Esophagus mucosa (tissue), 1 donor: ENCODE measurements at places on chromosomes 5 and 9. TPM values are rescaled to one million over a fixed set of nuclear protein-coding genes. Genes with fewer than 3 reads are reported as not detected.

- no peak for ATAC-seq
Measured at GRCh38 chr9:110999379-110999778, 38.9 kb downstream of the LPAR1 start.

- no peak for ATAC-seq
Measured at GRCh38 chr5:98179791-98180755, 593.4 kb upstream of the RGMB start.

GRCh38 chr5:153147891-153148623 is 342.4 kb upstream of the GRIA1 start:
- peak; percentile 63 for ATAC-seq

DNA sequence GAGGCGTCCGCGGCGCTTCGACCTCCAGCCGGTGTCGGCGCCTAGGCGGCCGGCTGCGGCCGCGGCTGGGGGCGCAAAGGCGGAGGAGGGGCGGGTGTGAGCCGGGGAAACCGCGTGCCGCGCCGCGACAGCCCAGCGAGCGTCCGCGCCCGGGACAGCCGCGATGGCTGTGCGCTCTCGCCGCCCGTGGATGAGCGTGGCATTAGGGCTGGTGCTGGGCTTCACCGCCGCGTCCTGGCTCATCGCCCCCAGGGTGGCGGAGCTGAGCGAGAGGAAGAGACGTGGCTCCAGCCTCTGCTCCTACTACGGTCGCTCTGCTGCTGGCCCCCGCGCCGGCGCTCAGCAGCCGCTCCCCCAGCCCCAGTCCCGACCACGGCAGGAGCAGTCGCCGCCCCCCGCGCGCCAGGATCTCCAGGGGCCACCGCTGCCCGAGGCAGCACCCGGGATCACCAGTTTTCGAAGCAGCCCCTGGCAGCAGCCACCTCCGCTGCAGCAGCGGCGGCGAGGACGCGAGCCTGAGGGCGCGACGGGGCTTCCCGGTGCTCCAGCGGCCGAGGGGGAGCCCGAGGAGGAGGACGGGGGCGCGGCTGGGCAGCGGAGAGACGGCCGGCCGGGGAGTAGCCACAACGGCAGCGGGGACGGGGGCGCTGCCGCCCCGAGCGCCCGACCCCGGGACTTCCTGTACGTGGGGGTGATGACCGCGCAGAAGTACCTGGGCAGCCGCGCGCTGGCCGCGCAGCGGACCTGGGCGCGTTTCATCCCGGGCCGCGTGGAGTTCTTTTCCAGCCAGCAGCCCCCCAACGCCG is 605 bp downstream of the CHSY3 start:
- peak; percentile 41 for ATAC-seq

DNA sequence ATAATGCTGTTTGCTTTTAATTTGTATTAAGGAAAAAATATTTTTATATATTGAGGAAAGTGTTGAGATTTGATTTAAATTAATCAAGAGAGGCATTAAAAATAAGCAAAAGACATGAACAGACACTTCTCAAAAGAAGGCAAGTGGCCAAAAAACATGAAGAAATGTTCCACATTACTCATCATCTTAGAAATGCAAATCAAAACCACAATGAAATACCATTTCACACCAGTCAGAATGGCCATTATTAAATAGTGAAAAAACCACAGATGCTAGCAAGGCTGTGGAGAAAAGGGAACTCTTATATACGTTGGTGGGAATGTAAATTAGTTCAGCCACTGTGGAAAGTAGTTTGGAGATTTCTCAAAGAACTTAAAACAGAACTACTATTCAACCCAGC is 45.9 kb downstream of the RANBP17 start:
- ATAC-seq = no peak

- peak; percentile 73 for ATAC-seq
Measured at GRCh38 chr9:85516976-85517637, 224.6 kb downstream of the AGTPBP1 start.

GRCh38 chr5:113824307-113824706 is 310.8 kb downstream of the YTHDC2 start:
- ATAC-seq = no peak

DNA sequence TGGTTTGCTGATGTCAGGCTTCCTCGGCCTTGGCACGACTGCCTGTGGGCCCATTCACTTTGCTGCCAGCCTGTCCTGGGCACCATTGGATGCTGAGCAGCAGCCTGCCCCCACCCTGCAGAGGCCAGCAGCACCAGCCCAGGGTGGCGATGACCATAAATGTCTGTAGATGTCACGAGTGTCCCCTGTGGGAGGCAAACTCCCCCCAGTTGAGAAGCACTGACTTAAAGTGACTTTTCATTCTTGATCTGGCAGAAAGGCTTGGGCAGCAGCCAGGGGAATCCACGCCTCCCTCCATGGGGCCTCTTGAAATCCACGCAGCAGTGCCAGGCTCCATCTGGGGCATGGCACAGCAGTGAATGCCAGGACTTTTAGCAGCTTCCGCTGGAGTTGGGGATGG is 21.8 kb downstream of the IRX4 start:
- no peak for ATAC-seq

DNA sequence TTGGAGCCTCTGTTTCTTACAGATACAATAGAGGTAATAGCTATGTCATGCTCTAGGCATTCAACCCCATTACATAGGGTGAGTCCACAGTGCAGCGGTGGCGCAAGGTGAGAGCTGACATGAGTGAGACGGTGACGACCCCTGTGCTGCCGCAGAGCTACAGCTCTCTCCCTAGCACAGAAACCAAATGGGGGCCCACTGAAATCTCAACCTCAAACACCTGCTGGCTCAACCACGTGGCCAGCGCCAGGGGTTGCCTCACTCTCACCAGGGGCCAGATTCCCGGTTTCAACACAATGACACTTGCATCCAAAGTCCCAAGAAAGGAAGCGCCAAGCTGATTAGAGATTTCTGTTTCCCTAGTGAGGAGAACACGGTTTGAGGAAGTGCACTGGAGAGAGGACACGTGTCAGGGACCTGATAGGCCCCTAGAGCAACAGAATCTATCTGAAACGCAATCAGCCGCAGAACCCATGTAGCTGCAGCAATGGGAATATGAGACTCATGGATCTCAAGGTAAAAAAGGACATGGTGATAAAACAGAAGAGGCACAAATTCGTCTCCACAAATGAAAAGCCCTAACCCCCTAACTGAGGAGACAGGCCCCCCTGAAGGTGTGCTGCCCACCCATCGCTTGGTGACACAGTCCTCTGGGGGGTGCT is 114.3 kb downstream of the CRB2 start:
- no peak for ATAC-seq

GRCh38 chr9:83056174-83056573 is 6.8 kb downstream of the RASEF start:
- ATAC-seq = no peak

DNA sequence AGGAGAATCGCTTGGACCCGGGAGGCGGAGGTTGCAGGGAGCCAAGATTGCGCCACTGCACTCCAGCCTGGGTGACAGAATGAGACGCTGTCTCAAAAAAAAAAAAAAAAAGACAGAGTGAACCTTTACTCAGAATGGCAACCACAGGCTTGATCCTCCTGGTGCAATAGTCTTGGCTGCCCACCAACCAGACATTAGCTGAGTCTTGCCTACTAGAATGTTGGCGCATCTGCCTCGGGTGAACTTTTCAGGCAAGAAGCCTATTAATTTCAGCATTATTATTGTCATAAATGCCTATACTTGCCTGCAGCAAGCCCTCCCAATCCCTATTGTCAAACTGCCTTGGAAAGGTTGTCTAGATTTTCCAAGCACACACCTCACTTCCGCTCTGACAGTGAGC is 4.2 kb downstream of the SERINC5 start:
- ATAC-seq = peak; percentile 0

DNA sequence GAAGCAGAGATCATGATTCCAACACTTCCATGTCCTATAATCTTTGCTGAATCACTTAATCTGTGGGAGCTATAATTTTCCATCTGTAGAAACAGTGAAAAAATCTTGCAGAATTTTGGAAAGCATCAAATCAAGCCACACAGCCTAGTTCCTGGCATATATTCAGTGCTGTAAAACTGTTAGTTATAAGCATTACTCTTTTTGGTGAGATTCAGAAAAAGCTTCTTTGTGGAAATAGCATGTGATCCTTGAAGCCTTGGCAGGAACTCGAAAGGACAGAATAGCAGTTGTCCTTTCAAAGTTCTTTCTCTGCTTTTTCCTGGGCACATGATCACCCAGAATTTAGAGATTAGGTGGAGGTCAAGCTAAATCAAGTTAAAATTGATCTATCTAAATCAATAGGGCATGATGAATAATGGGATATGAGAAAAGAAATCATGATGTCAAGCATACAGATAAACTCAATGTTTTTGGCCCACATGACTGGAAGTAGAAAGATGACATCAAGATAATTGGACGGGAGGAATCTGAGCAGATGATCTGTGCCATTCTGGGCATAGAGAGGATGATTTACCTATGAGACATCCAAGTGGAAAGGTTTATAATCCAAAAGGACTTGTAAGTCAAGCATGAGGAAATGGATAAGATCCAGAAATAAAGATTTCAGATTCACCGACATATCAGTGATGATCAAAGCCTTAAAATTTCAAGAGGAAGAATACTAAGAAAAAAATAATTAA is 73.1 kb downstream of the TMEM232 start:
- ATAC-seq = no peak

- ATAC-seq = no peak
Measured at GRCh38 chr5:172111852-172112225, 76.2 kb downstream of the STK10 start.

DNA sequence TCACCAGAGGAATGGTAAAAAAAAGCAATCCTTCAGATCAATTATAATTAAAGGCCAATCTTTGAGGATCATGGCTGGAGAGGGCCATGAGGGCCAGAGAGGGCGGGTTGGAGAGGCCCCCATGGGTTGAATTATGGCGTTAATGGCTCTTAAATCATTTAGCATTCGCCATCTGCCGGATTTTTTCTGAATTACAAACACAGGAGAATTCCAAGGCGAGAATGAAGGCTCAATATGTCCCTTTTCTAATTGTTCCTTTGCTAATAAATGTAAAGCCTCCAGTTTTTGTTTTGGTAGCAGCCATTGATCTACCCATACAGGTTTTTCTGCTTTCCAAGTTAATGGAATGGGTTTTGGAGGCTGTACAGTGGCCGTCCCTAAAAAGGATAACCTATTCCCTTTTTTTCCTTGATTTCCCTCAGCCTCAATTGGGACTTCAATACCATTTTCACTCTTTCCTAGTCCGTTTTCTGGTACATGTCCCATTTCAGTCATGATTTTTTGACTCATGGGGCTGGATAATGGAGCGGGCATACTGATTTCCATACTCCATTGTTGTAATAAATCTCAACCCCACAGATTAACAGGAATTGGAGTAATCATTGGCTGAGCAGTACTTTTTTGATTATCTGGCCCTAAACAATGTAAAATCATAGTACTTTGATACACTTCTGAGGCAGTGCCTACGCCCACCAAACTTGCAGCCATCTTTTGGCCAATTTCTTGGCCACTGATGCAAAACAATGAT is 6.7 kb upstream of the TMEM141 start:
- no peak for ATAC-seq

GRCh38 chr5:123150089-123150488 is 61.0 kb downstream of the PRDM6 start:
- no peak for ATAC-seq

GRCh38 chr5:170411100-170411499 is 21.9 kb upstream of the KCNMB1 start:
- ATAC-seq = no peak

- peak; percentile 72 for ATAC-seq
Measured at GRCh38 chr5:159262472-159262858, 625 bp upstream of the UBLCP1 start.

- ATAC-seq = no peak
Measured at GRCh38 chr9:137774775-137775386, 102.7 kb upstream of the CACNA1B start.

DNA sequence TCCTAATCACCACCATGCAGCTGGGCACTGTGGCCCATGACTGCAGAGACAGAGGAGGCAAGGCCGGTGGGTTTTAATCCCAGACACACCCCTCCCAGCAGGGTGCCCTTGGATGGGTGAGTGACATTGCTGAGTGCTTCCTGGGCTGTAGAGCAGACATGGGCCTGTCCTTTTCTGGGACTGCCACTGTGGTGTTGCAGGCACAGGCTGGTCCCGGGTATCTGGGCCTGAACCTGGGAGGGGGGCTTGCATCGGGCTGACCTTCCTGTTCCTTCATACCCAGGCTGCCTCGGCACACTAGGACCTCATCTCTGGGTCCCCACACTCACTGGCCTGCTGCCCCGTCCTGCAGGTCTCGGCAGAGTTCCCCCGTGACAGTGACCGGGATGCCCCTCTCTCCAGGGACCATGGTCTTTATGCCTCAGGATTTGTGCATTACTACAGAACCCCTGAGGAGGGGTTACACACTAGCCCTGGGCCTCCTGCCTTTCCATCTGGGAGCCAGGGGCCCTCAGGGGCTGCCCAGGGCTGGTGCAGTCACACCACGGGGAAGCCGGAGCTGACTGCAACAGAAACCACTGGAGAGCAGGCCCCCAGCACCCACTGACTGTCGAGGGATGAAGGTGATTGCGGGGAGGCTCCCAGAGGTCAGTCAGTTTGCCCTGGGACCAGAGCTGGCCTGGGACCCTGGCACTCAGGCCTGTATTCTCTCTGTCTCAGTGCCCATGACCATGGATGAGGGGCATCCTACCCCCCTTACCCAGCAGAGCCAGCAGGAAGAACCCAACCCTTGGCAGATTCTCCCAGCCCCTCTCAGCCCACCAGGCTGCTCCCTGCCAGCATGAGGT is 8.9 kb upstream of the SLC25A48 start:
- no peak for ATAC-seq

GRCh38 chr5:102932781-102933180 is 177.7 kb downstream of the PAM start:
- ATAC-seq = no peak

DNA sequence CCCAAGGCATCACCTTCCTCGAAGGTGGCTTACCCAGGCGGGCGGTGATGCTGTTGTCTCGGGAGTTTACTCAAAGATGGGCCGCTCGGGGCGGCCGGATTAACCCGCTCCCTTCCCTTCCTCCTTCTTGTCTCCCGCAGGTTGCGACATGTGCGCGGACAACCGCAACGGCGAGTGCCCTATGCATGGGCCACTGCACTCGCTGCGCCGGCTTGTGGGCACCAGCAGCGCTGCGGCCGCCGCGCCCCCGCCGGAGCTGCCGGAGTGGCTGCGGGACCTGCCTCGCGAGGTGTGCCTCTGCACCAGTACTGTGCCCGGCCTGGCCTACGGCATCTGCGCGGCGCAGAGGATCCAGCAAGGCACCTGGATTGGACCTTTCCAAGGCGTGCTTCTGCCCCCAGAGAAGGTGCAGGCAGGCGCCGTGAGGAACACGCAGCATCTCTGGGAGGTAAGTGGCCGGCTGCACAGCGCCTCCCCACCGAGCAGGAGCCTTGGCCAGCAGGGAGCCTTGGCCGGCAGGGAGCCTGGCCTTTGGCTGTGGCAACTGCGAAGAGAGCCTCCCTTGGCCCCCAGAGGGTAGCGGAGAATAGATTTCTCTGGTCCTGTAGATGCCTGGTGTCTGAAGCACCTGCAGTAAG is 10.6 kb downstream of the PRDM6 start:
- peak; percentile 71 for ATAC-seq

The LEAP2 gene
- total RNA-seq = 0.68 TPM

The STPG3 gene
- not detected for total RNA-seq

The TMC1 gene
- 3.3 TPM for total RNA-seq

The MYMK gene
- total RNA-seq = not detected

The DDX4 gene
- not detected for total RNA-seq

The TMEM171 gene
- total RNA-seq = 6.3 TPM

The DMRT3 gene
- total RNA-seq = not detected

The THBS4 gene
- 0.16 TPM for total RNA-seq

The ZNF454 gene
- total RNA-seq = 0.52 TPM
